ENCODE measurements at places on chromosomes 6 and 20.

GRCh38 chr6:114407426-114408035 lies 64.7 kb upstream of the HS3ST5 start:
- no peak for DNase-seq

DNA sequence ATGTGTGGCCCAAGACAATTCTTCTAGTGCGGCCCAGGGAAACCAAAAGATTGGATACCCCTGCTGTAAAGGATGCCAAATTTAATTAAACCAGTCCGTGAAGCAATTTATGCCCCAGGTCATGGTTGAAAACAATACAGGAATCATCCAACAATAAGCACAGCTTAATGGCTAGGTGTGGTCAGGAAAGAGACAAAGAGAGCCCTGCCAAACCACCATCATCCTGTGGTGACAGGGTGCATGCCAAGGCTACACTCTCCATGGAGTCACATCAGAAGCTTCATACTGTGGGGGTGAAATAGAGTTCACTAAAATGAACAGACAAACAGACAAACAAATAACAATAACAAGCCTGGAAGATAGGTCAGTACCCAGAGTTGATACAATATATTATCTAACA lies 62.7 kb downstream of the DZANK1 start:
- no peak for DNase-seq

DNA sequence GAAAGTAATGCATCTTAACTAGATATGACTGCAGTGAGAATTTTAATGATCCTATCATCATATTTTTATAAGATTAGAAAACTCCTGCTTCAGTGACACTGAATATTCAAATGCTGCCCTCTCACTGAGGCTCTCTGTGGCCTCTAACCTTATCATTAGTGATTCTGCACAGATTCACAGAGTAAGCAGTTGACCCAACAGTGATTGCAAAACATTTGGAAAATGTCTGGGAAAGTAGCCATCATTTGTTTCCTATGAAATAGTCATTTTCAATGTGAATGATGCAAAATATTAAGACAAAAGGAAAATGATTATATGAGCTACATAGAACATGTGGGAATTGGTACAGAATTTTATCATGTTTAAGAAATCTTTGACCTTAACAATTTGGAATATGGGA lies 210.3 kb downstream of the TBX18 start:
- DNase-seq, result no peak

GRCh38 chr6:25921525-25922203 lies 8.8 kb downstream of the SLC17A2 start:
- DNase-seq, result no peak

DNA sequence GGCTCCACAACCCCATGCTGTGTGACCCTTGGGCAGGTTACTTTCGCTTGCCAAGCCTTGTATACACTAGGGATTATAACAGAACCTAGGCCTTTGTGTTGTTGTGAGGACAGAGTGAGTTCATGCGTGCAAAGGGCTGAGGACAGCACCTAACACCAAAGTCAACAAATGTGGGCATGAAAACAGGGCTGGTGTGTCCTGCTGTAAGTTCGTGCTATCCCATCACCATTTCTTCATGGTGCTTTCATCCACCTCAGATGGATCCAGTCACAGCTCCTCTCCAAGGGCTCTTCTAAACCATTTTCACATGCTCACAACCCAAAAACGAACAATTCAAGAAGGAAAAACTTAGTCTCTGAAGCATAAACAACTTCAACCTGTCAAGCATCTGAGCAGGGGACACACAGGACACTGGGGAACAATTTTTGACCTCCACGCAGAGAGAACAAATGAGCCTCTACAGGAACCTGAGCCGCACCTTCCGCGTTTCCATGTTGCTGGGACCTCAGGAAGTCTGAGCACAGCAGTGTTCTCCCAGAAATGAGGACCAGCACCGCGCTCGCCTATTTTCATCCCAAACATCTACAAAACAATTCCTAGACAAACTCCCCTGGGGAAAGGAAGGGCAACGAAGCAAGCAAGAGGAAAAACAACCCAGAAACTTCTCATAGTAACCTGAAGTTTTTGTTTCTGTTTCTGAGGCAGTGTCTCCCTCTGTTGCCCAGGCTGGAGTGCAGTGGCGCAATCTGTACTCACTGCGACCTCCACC lies 3.1 kb downstream of the LRP11 start:
- DNase-seq, result no peak

DNA sequence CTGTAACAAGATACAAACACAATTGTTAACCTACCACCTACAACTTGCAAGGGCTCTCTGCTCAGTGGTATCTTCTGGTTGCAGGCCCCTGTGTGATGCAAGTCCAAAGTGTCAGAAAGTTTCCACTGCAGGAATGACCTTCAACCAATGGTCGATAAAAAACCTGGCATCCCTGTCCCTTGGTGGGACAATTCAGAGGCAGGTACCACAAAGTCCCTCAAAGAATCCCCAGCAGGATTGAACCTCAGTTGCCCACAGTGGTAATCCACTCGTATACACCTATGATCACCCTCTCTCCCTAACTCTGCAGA lies 15.9 kb downstream of the GLO1 start:
- no peak for DNase-seq

DNA sequence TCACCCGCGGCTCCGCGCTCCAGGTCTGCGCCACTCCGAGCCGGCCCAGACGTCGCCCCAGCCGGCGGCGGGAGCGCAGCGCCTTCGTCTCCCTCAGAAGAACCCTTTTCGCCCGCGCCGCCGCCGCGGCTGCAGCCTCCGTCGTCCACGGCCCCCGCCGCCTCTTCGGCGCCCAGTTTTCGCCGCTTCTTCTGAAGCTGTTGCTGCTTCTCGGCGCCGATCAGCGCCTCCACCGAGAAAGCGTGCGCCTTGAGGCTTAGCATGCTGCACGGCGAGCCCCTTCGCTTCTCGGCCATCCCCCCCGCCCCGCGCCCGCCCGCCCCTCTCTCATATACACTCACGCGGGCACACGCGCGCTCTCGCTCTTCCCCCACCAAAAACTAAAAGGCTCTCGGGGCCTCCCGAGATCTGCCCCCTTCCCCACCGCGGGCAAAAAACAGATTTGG lies 489 bp downstream of the TBX18 start:
- no peak for DNase-seq
